ENCODE measurements at places on chromosomes 11 and 22.

DNA sequence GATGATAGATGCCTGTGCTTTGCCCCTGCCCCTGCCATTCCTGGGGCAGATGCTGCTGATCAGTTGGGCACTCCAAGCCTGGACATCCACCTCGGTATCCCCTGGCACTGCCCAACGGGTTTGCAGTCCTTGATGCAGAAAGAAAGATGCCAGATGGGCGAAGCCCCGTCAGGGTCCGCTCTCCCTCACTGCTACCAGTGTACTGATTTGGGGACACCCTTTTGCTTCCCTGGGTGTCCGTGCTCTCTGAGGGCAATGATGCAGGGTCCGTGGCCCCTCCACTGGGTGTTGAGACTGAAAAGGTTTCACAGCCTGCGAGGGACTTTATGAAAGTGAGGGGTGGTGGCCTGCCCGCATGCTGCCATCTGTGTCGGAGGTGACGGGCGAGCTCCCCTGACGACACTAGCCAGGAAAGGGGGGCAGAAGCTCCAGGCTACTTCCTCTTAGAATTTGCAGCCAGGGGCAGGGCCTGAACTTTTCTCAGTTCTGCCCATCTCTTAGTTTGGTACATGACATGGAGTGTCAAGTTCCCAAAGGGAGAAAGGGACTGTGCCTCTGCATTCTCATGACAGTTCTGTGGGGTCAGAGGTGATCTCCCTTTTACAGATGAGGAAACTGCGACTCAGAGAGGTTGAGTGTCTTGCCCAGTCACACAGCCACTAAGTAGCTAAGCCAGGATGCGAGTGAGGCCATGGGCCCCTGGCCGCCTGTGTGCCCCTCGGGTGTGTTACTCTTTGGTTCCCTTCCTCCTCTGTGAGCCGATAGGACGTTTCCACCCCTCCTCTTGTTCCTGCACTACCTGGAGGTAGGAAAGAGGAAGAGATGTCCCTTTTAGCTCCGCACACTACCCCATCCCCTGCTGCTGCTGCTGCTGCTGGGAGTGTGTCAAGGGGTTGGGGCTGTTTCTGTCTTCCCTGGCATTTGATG, 96.6 kb downstream of the BCR start:
- H3K27ac ChIP-seq = no peak overlapping the region
- peaks cover 34% of the 10 kb centered on the region for H3K36me3 ChIP-seq
- H3K4me3 ChIP-seq = no peak overlapping the region
- peaks cover 14% of the 10 kb centered on the region for H3K4me1 ChIP-seq
- no peaks in the 10 kb centered on the region for H3K27me3 ChIP-seq

DNA sequence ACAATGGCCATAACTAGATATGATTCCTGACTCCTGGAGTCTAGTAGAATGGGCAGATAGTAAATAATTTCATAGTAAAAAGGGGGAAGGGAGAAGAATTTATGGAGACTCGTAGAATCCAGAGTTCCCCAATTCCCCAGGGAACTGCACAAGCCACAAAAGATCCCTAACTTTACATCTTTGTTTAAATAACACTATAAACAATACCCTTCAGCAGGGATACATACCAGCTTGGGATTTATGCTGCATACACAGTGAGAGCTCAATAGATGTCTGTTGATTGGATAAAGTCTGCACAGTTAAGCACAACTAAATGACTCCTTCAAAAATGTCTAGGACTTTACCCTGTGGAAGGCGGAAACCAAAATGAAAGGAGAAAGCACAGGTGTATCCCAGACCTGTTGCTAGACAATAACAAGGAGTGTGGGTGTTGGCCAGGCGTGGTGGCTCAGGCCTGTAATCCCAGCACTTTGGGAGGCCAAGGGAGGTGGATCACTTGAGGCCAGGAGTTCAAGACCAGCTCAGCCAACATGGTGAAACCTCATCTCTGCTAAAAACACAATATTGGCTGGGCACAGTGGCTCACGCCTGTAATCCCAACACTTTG, 6.8 kb downstream of the SLC35F2 start:
- H3K27ac ChIP-seq = no peak overlapping the region
- no peak for DNase-seq
- H3K36me3 ChIP-seq = no peaks in the 10 kb centered on the region
- no peaks in the 10 kb centered on the region for H3K4me1 ChIP-seq
- no peak overlapping the region for H3K4me3 ChIP-seq
- H3K27me3 ChIP-seq = no peaks in the 10 kb centered on the region

- no peaks in the 10 kb centered on the region for H3K4me1 ChIP-seq
- no peak overlapping the region for H3K4me3 ChIP-seq
- no peaks in the 10 kb centered on the region for H3K36me3 ChIP-seq
- no peak overlapping the region for H3K27ac ChIP-seq
These were observed 32.2 kb upstream of the EHF start for GRCh38 chr11:34588701-34589100.

- no peak for DNase-seq
- H3K27me3 ChIP-seq = no peaks in the 10 kb centered on the region
- H3K36me3 ChIP-seq = no peaks in the 10 kb centered on the region
- no peak overlapping the region for H3K27ac ChIP-seq
These were observed 78.3 kb downstream of the DDIAS start for GRCh38 chr11:82979824-82980223.

DNA sequence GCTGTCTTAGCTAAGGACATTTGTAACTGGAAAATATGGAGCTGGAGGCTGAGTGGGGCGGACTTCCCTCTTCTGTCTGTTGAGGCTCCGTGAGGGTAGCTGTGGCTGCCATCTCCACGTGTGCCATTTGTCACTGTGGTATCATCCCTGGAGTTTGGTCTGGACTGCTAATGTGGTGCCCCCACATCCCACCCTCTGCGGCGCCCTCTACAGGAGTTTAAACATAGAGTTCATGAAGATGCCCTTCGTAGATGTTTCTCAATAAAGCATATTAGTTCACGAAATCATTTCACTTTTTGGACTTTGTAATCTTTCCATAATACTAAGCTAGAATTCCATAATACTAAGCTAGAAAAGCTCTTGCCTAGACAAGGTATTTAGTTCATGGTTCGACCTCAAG, 52.4 kb downstream of the TECTA start:
- H3K4me1 ChIP-seq = no peaks in the 10 kb centered on the region
- H3K36me3 ChIP-seq = no peaks in the 10 kb centered on the region
- no peak for DNase-seq
- H3K4me3 ChIP-seq = no peak overlapping the region
- no peaks in the 10 kb centered on the region for H3K27me3 ChIP-seq

GRCh38 chr22:44276041-44276440, 36.7 kb downstream of the SHISAL1 start:
- H3K36me3 ChIP-seq = no peaks in the 10 kb centered on the region
- H3K4me3 ChIP-seq = no peak overlapping the region
- H3K4me1 ChIP-seq = no peaks in the 10 kb centered on the region

DNA sequence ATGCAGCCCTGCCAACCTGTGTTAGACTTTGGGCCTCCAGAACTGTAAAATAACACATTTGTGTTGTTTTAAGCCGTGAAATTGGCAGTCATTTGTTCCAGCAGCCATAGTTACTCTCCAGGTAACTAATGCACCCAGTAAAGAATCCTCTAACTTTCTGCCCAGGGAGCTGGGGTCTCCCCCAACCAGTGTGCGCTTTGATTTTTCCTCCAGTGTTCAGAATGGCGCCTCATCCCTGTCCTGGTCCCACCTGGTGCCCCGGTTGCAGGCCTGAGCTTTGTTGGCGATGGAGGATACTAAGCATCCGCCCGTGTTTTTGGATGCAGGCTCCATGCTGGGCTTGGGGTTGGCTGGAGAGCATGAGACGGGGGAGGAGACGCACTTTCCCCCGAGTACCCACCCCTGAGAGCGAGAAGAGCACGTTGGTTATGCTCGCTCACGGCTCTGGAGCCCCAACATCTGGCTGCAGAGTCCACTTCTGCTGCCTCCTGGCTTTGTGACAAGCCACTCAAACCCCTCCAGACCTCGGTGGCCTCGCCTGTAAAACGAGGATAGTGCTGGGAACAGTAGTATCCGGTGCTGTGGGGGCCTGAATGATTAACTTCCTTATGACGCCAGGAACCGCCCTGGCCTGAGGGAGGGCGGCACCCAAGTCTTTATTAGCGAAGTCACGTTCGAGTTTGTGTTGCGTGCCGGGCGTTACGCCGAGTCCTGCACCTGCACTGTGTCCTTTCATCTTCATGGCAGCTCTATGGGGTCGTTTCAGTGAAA, 25.8 kb downstream of the MRGPRD start:
- H3K36me3 ChIP-seq = no peaks in the 10 kb centered on the region
- no peaks in the 10 kb centered on the region for H3K27me3 ChIP-seq
- no peak for DNase-seq
- no peak overlapping the region for H3K4me3 ChIP-seq
- no peak overlapping the region for H3K27ac ChIP-seq

DNA sequence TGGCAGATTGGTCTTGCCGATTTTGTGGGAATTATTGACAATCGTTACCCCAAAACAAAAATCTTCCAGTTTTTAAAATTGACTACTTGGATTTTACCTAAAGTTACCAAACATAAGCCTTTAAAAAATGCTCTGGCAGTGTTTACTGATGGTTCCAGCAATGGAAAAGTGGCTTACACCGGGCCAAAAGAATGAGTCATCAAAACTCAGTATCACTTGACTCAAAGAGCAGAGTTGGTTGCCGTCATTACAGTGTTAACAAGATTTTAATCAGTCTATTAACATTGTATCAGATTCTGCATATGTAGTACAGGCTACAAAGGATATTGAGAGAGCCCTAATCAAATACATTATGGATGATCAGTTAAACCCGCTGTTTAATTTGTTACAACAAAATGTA, 37.2 kb downstream of the IGLL1 start:
- no peak overlapping the region for H3K4me3 ChIP-seq
- H3K27me3 ChIP-seq = no peaks in the 10 kb centered on the region
- H3K27ac ChIP-seq = no peak overlapping the region
- no peaks in the 10 kb centered on the region for H3K4me1 ChIP-seq

GRCh38 chr22:28864878-28865596, 18.3 kb upstream of the ZNRF3 start:
- H3K36me3 ChIP-seq = no peaks in the 10 kb centered on the region
- no peak for DNase-seq
- no peaks in the 10 kb centered on the region for H3K27me3 ChIP-seq
- no peak overlapping the region for H3K27ac ChIP-seq
- no peak overlapping the region for H3K4me3 ChIP-seq

DNA sequence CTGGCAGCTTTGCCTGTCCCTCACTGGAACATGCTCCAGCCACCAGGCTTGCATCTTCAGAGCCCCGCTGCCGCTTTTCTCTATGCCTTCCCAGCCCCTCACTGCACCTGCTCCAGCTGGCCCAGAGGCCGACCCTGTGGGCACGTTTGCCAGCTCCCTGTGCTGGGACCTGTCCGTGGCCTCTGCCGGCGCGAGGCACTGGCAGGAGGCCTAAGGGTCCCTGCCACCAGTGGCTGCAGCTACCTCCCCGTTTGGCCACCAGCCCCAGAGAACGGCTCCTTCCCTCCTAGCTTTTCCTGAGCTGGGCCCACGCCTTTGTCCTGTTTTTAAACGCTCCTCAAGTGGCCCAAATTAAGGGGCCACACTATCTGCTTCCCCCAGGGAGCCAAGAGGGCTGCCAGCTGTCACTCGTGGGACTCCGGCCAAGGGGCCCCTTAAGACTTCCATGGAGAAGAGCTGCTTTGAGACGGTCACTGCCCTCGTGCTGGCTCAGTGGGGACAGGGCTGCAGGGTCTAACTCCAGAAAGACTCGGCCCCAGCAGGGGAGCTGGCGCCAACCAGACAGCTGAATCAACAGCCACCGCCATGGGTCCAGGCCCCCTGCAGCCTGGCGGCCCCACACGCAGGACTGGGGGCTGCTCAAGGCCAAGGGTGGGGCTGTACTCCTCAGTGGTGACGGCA, 24.6 kb upstream of the WNT7B start:
- no peak for DNase-seq
- no peak overlapping the region for H3K27ac ChIP-seq
- no peak overlapping the region for H3K4me3 ChIP-seq
- peaks cover 8% of the 10 kb centered on the region for H3K4me1 ChIP-seq
- no peaks in the 10 kb centered on the region for H3K36me3 ChIP-seq

DNA sequence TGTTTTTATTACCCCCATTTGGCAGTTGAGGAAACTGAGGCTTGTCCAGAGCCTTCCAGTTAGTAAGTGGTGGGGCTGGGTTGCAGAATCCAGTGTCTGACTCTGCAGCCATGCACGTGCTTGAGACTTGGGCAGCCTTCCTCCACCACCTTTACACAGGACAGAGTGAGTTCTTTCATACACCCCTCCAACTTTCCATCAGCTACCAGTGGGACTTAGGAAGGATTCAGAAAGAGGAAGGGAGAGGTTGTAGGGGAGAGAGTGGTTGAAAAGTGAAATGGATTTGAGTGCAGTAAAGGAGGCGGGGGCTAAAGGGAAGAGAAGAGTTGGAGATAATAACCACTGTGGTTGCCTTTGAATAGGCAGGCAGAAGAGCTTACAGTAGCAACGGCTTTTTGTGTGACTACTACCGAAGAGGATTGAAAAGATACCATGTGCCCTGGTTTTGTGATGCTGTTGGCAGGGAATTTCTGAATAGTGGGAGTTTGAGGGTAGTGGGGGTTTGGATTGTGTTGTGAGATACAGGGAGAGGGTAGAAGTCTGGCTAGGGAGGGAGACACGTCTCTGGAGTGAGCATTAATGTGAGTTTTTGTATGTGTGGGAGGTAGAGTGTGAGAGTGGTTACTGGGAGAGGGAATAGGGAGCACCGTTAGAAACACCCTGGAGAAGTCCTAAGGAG, 1.7 kb downstream of the UVRAG start:
- no peaks in the 10 kb centered on the region for H3K36me3 ChIP-seq
- peak; percentile 10 for DNase-seq
- peaks cover 25% of the 10 kb centered on the region for H3K4me1 ChIP-seq
- H3K27me3 ChIP-seq = no peaks in the 10 kb centered on the region
- H3K4me3 ChIP-seq = peak overlapping the region; percentile 69

DNA sequence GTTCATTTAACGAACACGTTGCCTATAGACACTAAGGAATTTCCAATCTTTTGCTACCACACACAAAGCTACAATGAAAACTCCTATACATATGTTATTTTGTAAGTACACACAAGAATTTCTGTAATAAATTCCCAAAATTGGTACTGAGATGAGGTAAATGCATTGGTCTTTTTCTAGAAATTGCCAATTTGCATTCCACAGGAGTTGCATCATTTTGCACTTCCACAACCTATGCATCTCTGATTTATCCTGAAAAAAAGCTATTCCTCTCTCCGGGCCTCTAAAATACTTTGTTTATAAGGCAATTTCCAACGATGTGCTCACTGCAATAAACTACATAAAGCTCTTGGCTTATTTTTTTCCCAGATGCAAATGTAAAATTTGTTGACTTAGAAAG, 24.9 kb downstream of the IMMP1L start:
- no peak overlapping the region for H3K27ac ChIP-seq
- H3K36me3 ChIP-seq = no peaks in the 10 kb centered on the region
- H3K4me1 ChIP-seq = no peaks in the 10 kb centered on the region
- no peak overlapping the region for H3K4me3 ChIP-seq

- peaks cover 11% of the 10 kb centered on the region for H3K4me1 ChIP-seq
- no peak overlapping the region for H3K4me3 ChIP-seq
- no peaks in the 10 kb centered on the region for H3K36me3 ChIP-seq
- H3K27me3 ChIP-seq = no peaks in the 10 kb centered on the region
These were observed 47.6 kb downstream of the CACNA1I start for GRCh38 chr22:39617970-39618757.

GRCh38 chr11:79287952-79288351, 152.9 kb downstream of the TENM4 start:
- H3K36me3 ChIP-seq = no peaks in the 10 kb centered on the region
- no peaks in the 10 kb centered on the region for H3K27me3 ChIP-seq
- no peak overlapping the region for H3K4me3 ChIP-seq
- H3K27ac ChIP-seq = no peak overlapping the region
- H3K4me1 ChIP-seq = no peaks in the 10 kb centered on the region
- DNase-seq = no peak

GRCh38 chr11:34165786-34166555, 60.5 kb downstream of the NAT10 start:
- H3K27ac ChIP-seq = no peak overlapping the region
- no peaks in the 10 kb centered on the region for H3K27me3 ChIP-seq
- DNase-seq = no peak
- peaks cover 5% of the 10 kb centered on the region for H3K4me1 ChIP-seq
- H3K4me3 ChIP-seq = no peak overlapping the region
